Left colon (tissue), 2 donors: ENCODE measurements at places on chromosomes 4 and X. TPM values are rescaled to one million over a fixed set of nuclear protein-coding genes. Genes with fewer than 3 reads are reported as not detected.

Gene ZNF630
- total RNA-seq = 2.5 TPM

Gene RTL3
- total RNA-seq = 0.08 TPM

Gene GRIA2
- total RNA-seq = 0.08 TPM

Gene MGAT4D
- not detected for total RNA-seq

Gene PAGE4
- total RNA-seq = not detected
